ENCODE measurements at places on chromosomes 11 and 22.
A peak's percentile ranks its signal among the peaks of the same experiment; 100 is the strongest.

DNA sequence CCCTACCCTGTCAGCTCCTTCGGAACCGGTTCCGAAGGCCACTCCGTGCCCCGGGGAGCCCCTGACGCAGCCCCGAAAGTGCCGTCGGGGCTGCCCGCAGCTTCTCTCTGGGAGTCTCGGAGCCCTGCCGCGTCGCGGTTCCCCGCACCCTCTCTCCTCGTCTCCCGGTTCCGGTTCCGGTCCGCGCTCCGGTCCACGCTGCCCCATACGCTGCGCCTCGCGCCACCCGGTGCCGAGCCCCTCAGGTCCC is 618 bp downstream of the MTA2 start:
- DNase-seq, result no peak

DNA sequence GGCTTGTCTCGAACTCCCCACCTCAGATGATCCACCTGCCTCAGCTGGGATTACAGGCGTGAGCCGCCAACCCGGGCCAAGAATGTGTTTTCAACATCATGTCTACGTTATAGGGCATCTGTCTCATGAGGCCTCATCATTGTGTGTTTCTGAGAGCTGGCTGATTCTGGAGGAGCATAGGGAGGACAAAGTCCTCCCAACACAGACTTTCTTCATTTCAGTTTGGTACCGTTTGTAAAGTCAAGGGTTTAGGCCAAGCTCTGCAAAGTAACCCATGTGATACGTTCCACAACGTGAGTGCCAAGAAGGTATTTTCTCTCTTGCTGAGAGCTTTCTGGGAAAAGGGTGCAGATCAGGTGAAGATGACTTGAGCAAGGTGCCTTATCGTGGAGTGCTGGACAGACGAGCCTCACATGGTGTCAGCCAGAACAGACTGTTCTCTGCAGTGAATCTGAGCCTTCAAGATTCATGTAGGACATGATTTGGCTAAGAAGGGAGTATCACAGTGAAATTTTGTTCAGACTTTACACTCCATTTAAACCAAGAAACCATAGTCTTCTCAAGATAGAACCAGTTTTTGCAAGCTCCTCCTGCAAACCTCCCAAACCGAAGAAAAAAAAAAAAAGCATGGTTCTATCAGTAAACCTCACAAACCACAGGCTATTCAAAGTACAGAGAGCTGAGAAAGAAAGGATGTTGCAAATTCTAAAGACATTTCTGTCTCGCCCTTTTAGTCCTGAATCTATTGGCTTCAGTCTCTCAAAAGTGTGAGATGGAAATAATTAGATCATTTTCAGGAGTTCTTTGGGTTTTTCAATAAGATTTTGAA is 71.7 kb downstream of the DBX1 start:
- no peak for DNase-seq

DNA sequence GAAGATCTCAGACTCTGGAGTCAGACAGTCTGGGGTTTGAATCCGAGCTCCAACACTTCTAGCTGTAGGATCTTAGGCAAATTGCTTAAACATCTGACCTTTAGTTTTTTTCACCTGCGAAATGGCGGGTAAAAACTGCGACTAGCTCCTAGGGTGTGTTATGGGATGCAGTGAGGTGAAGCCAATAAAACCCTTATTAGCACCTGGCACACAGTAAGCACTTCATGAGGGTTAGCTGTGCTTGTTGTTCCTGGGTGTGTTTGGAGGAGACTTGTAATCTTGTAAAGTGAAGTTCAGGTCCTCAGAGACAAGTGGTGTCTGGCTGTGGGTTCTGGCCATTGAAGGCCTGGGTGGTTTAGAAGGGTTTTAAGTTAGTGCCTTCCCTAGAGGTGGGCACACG is 68.9 kb downstream of the ZBTB16 start:
- no peak for DNase-seq

DNA sequence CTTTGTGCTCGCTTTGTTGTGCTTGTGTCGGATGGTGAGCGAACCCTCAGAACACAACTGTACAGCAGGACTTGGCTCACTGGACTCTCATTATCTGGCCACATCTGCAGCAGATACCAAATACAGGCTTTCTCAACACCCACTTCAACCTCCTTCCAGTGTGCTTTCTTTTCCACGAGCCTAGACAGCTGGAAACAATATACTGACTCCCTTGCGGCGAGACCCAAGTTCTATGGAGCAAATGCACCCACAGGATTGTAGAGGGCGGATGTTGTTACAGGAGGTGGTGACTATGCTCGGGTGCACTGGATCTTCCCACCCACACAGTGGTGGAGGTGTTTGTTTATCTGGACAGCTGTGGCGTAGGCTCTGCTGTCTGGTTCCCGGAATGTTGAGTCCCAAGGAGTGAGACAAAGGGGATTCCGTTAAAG is 204.3 kb downstream of the TENM4 start:
- no peak for DNase-seq

- DNase-seq, result no peak
These were observed 7.9 kb downstream of the PACS1 start for GRCh38 chr11:66077927-66078326.

- DNase-seq, result no peak
These were observed 49.0 kb downstream of the FAM83F start for GRCh38 chr22:40043793-40044101.

- no peak for DNase-seq
These were observed 162.4 kb downstream of the SPON1 start for GRCh38 chr11:14124886-14125285.

DNA sequence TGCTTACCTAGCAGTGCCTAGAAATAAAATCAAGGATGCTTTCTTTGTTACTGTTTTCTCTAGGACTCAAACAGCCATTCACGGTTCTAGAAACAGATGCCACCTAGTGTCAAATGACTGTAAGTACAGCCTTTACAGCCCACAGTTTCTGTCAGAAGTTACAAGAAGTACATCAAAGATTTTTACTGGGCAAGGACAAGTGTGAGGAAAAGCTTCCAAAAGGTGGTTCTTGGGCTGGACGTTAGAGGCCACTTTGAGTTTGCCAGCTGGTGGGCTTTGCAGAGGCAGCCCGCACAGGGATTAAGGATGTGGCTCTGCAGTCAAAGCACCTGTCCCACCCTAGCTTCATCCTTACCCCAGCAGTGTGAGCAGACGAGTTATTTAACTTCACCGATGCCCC is 6.9 kb downstream of the KMT5B start:
- no peak for DNase-seq

GRCh38 chr22:42065438-42066125 is 5.0 kb downstream of the NAGA start:
- DNase-seq, result no peak

- DNase-seq, result no peak
These were observed 7.3 kb downstream of the OAF start for GRCh38 chr11:120217941-120218694.

GRCh38 chr11:44430140-44430539 is 120.2 kb upstream of the ALX4 start:
- DNase-seq, result no peak

GRCh38 chr11:57307666-57308270 is 17.0 kb downstream of the TNKS1BP1 start:
- DNase-seq, result no peak

GRCh38 chr11:77418155-77418970 is 55.5 kb downstream of the PAK1 start:
- DNase-seq, result no peak

- DNase-seq, result no peak
These were observed 79.0 kb downstream of the TTC28 start for GRCh38 chr22:28600546-28601143.

- DNase-seq, result no peak
These were observed 429.4 kb upstream of the B3GAT1 start for GRCh38 chr11:134841411-134841810.

GRCh38 chr11:80838153-80838552 is 1397.3 kb upstream of the TENM4 start:
- DNase-seq, result no peak

- DNase-seq, result no peak
These were observed 33.3 kb upstream of the CACNG2 start for GRCh38 chr22:36736701-36737320.

DNA sequence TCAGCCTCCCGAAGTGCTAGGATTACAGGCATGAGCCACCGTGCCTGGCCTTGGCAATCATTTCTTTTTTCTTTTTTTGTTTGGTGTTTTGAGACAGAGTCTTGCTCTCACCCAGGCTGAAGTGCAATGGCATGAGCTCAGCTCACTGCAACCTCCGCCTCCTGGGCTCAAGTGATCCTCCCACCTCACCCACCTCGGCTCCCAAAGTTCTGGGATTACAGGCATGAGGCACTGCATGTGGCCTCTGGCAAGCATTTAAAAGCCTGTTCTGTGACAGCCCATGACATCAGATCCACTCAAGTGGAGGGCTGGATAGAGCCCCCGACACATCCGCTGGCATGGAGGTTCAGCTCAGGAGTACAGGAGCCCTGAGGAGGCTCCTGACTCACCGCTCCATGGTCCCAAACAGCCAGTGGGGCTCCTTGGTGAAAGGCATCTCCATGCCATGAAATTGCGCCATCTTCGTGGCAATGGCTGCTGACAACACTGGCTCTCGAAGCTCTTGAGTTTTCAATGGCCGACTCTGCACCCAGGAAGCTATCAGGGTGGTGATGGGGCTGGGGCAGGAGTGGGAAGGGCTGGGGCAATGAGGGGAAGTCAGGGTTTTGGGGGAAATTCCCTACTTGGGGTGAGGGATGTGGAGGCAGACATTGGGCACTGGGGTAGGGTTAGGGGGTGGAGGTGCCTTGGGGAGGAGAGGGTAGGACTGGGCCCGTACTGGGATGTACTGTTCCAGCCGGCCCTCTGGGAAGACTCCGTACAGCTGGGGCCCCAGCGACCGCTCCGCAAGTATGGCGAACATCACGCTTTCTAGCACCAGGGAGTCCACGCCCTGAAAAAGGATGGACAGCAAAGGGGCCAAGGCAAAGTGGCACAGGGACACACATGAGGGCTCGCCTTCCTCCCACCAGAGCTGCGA is 1.4 kb downstream of the CHKB start:
- DNase-seq, result peak; percentile 12

- DNase-seq, result no peak
These were observed 60.8 kb downstream of the SIK3 start for GRCh38 chr11:117037279-117037974.

GRCh38 chr22:40107244-40107643 is 70.5 kb upstream of the TNRC6B start:
- no peak for DNase-seq

DNA sequence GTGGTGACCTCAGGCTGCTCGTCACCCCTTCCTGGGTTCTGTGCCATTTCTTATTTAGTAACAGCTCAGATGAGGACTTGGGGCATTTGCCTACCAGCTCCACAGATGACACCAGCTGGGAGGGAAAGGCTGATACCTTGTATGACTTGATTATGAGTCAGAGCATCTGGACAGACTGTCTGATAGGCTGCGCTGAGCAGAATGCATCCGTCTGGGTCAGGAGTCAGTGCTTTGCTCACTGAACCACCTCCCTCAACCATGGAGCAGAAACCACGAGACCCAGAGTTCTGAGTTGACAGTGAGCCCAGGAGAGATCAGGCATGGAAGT is 6.8 kb downstream of the ST14 start:
- DNase-seq, result no peak

- DNase-seq, result no peak
These were observed 150.9 kb downstream of the CRYBB2 start for GRCh38 chr22:25370322-25370721.

- DNase-seq, result no peak
These were observed 80.8 kb downstream of the ALX4 start for GRCh38 chr11:44229098-44229497.

DNA sequence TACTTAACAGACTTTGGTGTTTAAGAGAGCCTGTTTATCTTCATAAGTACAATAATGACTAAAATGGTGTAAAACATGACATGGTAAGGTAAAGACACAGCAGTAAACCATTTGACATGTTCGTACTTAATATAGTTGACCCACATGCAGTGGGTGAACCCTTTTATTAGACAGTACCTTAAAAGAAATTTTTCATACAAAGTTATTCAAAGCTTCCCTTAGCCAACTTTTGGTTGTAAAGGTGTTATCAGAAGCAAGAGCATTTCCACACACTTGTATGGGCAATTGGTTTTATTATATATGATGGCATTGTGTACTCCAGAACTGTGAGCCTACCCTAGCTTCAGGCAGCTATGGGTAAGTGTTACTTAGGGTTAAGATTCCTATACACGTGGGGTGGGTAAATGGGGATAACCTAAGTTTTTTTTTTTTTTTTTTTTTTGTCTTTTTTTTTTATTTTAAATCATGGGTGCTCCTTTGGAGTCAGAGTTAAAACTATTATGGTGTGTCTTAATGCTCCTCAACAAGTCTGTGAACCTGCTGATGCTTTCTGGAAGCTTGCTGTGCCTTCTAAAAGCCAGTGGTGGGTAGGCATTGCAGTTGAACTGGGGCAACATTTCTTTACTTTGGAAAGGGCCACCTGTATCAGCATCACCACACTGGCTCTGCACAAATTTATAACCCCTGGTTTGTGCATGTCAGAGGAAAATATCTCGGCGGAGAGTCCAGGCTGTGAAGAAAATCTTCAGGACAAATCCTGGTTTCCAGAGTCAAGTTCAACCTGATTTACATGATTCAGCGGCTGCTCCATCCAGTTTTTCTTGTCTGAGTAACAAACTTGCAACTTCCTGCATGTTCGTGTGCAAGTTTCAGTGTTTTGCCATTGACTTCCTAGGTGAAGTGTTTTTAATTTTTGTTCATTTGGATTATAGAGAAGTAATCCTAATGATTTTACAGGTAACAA is 3.3 kb downstream of the PCF11 start:
- DNase-seq, result no peak

GRCh38 chr11:86719781-86720463 is 47.5 kb upstream of the ME3 start:
- no peak for DNase-seq

- no peak for DNase-seq
These were observed 2.1 kb downstream of the C22orf23 start for GRCh38 chr22:37951305-37951704.

- DNase-seq, result no peak
These were observed 600 bp upstream of the RAB6A start for GRCh38 chr11:73761403-73761945.

DNA sequence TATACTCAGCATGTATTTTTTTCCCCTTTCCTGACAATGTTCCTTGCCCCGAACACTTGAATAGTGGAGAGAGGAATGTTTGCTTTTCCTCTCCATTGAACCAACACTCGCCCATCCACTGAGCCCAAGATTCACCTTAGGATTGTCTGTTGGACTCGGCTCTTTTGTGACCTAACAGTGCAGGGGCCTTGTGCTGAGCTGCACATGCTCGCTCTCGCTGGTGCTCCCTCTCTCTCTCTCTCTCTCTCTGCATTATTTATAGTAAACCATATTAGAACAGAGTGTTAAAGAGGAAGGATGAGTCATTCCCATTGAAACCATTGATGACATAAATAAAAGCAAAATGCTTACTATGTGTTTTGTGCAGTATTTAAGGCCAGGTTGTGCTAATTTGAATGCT is 20.7 kb downstream of the ZBTB16 start:
- DNase-seq, result no peak
